Activated T-cell treated with anti-CD3 and anti-CD28 coated beads, Interleukin-2, amount 50 U/mL, for 72 hours (primary cell): ENCODE measurements at places on chromosomes 16 and 17.

GRCh38 chr16:8892101-8892575 is 10.0 kb downstream of the LITAFD start:
- H3K4me3 ChIP-seq, result no peak overlapping the region
- no peaks in the 10 kb centered on the region for H3K27me3 ChIP-seq
- peaks cover 9% of the 10 kb centered on the region for H3K4me1 ChIP-seq
- DNase-seq, result peak; percentile 34

DNA sequence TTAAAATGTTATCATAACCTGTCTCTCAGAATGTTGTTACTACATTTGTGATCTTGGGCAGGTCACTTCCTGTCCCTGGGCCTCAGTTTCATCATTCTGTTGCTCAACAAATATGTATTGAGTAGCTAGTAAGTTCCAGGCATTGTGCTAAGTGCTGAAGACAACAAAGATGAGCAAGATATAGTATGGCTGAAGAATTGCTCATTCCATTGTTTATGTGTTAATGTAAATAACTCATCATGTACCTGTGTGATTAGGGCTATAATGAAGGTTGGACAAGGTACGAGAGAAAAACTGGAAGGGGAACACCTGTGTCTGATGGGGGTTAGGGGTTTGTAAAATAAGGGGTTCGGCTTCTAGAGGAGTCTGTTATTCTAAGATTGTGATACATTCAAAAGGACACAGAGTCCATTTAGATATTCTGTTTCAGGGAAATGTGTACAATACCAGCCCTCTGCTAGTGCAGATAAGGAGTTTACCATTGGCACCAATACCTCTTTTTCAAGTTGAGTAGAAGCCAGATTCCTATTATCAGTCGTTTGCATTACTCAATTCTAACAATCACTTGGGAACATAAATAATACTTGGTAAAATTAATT is 20.0 kb downstream of the TUBG1 start:
- H3K4me3 ChIP-seq, result no peak overlapping the region
- DNase-seq, result no peak
- no peak overlapping the region for H3K27ac ChIP-seq
- no peaks in the 10 kb centered on the region for H3K4me1 ChIP-seq

GRCh38 chr17:49613182-49613800 is 37.6 kb downstream of the NXPH3 start:
- peaks cover 11% of the 10 kb centered on the region for H3K36me3 ChIP-seq
- peaks cover 15% of the 10 kb centered on the region for H3K4me1 ChIP-seq
- no peak overlapping the region for H3K27ac ChIP-seq
- no peak for DNase-seq

DNA sequence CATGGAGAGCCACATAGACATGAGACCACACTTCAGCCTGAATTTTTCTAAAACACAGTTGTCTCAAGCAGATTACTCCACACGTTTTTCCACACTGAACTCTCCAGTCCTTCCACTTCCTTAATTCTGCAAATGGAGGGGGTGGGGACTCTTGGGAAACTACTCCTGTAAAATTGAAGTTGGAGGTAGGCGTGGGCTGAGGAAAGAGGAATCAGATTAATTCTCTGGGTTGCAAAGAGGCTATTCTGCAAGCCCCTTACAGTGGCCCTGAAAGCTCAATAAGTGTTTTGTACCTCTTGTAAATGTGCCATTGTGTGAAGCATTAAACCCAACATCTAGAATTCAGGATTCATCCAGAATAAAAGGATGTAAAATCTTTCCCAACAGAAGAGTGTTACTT is 9.6 kb downstream of the MARVELD3 start:
- no peaks in the 10 kb centered on the region for H3K4me1 ChIP-seq
- H3K27ac ChIP-seq, result no peak overlapping the region
- no peaks in the 10 kb centered on the region for H3K36me3 ChIP-seq
- no peak for DNase-seq
- H3K4me3 ChIP-seq, result no peak overlapping the region

- H3K4me3 ChIP-seq, result peak overlapping the region; percentile 15
- peak overlapping the region; percentile 55 for H3K27ac ChIP-seq
- H3K27me3 ChIP-seq, result peaks cover 6% of the 10 kb centered on the region
Observed at GRCh38 chr17:50661795-50662391, 27.2 kb downstream of the ABCC3 start.

- no peak overlapping the region for H3K27ac ChIP-seq
- H3K27me3 ChIP-seq, result no peaks in the 10 kb centered on the region
- no peak for DNase-seq
- H3K4me1 ChIP-seq, result peaks cover 68% of the 10 kb centered on the region
- H3K36me3 ChIP-seq, result peaks cover 4% of the 10 kb centered on the region
Observed at GRCh38 chr16:85005285-85006069, 5.9 kb downstream of the ZDHHC7 start.

DNA sequence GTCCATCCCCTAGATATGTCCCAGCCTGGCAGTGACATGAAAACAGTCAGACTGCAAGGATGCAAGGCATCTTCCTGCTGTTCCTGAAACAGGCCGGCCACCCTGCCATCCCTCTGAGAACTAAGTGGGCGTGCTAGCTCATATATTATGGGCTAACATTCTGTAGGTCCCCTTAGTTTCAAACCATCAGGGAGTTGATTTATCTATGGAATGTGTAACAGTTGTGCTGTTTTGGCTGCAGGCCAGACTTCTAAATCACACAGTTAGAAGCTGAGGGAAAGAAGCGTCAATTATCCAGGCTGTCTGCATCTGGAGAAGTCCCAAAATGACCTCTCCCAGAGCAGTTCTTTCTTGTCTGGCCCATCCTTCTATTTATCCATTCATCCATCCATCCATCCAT is 102.7 kb upstream of the DNAH9 start:
- no peak for DNase-seq
- no peak overlapping the region for H3K27ac ChIP-seq
- H3K4me3 ChIP-seq, result no peak overlapping the region
- no peaks in the 10 kb centered on the region for H3K4me1 ChIP-seq
- H3K36me3 ChIP-seq, result peaks cover 4% of the 10 kb centered on the region
- H3K27me3 ChIP-seq, result no peaks in the 10 kb centered on the region

DNA sequence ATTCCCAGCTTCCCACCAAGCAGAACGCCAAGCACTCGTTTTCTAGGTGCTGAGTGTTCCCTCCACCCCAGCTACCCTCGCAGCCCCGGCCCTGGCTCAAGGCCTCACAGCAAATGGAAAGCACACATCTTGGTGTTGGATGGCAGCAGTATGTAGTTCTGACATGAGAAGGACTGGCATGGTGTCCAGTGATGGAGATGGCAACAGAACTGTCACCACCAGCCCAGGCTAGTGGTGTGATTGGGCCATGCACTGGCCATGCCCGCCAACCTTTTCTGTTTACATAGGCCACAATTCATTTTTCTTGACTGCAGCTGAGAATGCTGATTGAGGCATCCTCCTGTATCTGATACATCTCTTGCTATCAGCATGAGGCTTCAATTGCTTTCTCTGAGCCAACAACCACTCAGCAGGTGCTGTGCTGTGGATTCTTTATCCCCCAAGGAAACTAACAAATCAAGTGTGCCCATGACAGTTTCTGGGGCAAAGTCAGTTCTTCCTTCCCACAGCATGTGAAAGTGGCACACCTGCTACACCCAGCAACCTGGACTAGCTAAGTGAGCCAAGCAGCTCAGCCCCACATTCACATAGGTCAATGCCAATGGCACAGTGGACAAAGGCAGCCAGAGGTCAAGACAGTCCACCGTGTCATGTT is 3.8 kb downstream of the SLC12A4 start:
- H3K27ac ChIP-seq, result no peak overlapping the region
- H3K27me3 ChIP-seq, result no peaks in the 10 kb centered on the region
- no peak overlapping the region for H3K4me3 ChIP-seq
- no peak for DNase-seq
- peaks cover 10% of the 10 kb centered on the region for H3K36me3 ChIP-seq

DNA sequence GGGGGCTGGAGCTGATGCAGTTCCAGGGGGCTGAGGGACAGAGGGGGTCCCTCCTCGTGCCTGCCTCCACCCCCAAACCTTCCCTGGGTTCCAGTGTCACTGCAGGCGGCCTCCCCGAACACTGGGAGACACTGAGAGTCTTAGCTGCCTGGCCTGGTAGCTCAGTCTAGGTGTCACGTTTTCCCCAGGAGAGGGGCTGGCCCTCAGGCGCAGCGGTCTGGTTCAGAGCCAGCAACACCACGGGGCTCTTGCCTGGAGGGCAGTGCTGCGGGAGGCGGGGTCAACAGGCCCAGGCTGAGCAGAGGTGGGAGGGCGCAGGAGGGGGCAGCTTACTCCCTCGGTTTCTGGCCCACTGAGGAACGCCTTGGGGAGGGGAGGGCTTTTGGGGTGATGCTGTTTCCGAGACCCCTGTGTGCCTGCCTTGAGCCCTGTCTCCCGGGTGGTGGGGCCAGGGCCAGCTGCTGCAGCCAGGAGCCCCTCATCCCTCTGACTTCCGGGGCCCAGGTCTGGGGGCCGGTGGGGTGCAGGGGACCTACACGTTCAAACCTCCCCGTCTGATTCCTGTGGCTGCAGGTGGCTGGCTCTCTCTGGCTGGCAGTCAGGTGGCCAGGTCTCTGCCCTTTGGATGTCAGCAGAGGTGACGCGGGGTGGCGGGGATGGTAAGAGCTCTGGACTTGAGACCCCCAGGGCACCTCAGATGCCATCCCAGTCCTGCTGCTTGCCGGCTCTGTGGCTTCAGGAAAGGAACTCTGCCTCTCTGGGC is 89.3 kb upstream of the GSE1 start:
- no peak overlapping the region for H3K27ac ChIP-seq
- no peaks in the 10 kb centered on the region for H3K4me1 ChIP-seq
- H3K27me3 ChIP-seq, result no peaks in the 10 kb centered on the region
- H3K4me3 ChIP-seq, result no peak overlapping the region

DNA sequence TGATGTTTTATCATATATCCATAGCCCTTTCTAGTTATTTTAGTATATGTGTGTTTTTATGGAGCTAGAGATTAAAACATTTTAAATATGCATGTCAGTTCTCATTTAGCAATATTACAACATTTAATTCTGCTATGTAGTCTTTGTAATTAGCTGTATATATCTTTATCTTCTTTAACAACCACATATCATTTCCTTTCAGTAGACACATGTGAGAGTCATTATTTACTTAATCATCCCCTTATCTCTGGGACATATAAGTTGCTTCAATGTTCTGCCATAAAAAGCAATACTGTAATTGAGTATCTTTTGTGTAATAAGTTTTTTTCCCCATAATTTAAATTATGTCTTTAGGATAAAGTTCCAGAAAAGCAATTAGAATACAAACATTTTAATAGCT is 52.0 kb upstream of the CLEC3A start:
- DNase-seq, result no peak
- no peaks in the 10 kb centered on the region for H3K4me1 ChIP-seq
- no peaks in the 10 kb centered on the region for H3K36me3 ChIP-seq
- H3K27me3 ChIP-seq, result peaks cover 18% of the 10 kb centered on the region

- H3K4me1 ChIP-seq, result peaks cover 16% of the 10 kb centered on the region
- DNase-seq, result no peak
- H3K27ac ChIP-seq, result no peak overlapping the region
Observed at GRCh38 chr16:75203096-75203495, 3.9 kb downstream of the CTRB2 start.

DNA sequence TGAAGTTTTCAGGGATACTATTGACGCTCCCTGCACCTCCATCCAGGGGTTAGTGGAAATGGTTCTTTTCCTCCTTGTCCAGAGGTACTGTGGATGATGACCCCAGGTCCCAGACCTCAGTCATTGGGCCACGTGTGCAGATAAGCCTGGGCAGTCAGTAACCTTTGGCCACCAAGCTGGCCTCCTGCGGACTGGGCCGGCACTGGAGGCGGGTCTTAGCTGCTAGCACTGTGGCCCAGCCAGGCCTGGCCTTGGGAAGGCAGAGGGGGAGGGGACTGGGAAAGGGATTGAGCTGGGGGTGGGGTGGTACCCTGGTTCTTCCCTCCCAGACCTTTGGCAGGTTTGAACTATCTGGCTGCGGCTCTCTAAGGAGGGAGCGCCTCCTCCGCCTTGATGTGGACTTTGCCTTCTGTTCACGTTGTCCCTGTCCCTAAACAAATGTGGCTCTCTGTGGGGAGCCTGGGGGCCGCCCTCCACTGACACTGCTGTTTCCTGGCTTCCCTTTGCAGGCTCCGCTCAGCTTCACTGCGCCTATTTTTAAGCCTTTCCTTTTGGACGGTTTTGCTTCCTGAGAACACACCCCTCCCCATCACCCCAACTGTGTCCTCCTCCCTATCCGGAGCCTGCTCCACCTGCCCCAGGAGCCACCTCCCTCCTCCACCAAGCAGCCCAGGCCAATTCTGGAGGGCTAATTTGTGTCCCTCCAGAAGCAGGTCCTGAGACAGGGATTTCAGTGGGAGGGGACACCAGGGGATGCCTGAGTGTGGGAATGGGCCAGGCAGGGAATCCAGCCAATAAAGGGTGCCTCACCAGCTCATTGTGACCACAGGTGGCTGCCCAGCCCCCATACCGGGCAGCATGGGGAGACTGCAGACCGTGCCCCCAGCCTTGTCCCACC is 251.9 kb downstream of the SEC14L1 start:
- DNase-seq, result no peak
- peaks cover 68% of the 10 kb centered on the region for H3K4me1 ChIP-seq
- no peaks in the 10 kb centered on the region for H3K27me3 ChIP-seq
- peak overlapping the region; percentile 80 for H3K27ac ChIP-seq
- H3K36me3 ChIP-seq, result peaks cover 3% of the 10 kb centered on the region

DNA sequence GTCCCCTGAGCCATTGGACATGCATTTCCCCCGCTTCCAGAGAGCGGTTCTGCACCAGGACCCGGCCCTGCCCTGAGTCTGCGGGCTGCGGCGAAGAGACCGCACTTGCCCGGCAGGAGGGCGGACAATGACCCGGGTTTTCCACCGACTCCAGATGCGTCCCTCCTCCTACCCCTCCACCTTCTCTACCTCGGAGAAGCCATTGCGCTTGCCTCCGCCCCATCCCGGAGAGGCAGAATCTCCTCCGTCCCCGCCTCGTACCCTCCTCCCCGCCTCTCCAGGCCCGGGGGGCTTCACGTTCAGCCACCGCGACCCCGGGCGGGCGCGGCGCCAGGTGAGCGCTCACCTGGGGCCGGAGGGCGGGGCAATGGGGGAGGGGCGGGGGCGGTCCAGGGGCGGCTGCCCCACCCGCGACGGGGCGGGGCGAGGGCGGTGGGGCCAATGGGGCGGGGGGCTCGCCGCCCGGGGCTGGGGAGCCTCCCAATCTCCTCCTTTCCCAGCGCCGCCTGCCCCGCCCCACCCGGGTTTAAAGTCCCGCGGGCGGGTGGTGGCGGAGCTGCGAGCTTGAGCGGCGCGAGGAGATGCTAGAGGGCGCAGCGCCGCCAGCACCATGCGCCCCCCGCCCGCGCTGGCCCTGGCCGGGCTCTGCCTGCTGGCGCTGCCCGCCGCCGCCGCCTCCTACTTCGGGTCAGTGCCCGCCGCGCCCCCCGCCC is at the start of gene WNT9B:
TSS of gene WNT9B (plus strand) at position 555 of the 713 bp plus-strand sequence. CDS start at position 611, 56 bp downstream.
- H3K4me1 ChIP-seq, result peaks cover 5% of the 10 kb centered on the region
- H3K4me3 ChIP-seq, result peak within 1 kb of the TSS; percentile 67
- H3K36me3 ChIP-seq, result no peaks in the 10 kb centered on the region

- H3K4me1 ChIP-seq, result peaks cover 31% of the 10 kb centered on the region
- no peak for DNase-seq
- H3K27me3 ChIP-seq, result no peaks in the 10 kb centered on the region
- H3K4me3 ChIP-seq, result no peak overlapping the region
- H3K36me3 ChIP-seq, result no peaks in the 10 kb centered on the region
Observed at GRCh38 chr17:18960241-18960665, 8.3 kb downstream of the SLC5A10 start.

DNA sequence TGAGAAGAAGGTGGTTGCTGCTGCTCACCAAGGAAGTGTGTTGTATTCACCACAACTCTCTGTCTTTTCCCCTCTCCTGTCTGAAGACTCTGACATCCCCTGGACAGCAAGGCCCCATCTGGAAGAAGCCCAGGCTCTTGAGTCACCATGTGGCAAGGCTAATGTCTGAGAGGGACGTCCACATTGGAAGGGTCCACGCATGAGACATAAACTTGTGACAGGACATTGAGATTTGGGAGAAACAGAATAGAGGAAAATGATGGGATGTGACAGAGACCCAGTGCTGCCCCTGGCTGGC is 176.5 kb downstream of the IRF8 start:
- no peaks in the 10 kb centered on the region for H3K4me1 ChIP-seq
- H3K27ac ChIP-seq, result no peak overlapping the region
- no peak overlapping the region for H3K4me3 ChIP-seq
- peaks cover 34% of the 10 kb centered on the region for H3K27me3 ChIP-seq
- DNase-seq, result no peak
